ENCODE measurements at places on chromosomes 1 and 21. TPM values are rescaled to one million over a fixed set of nuclear protein-coding genes. Genes with fewer than 3 reads are reported as not detected.

Gene PKLR
- total RNA-seq = not detected

Gene ARTN
- total RNA-seq = 5.4 TPM

Gene FAM72D
- 0.34 TPM for total RNA-seq

Gene NPL
- total RNA-seq = 6.8 TPM

Measured in prostate gland (tissue), 2 donors.